A549 treated with Hydrocortisone at 1 μM for 4 hours (cell line): ENCODE measurements at places on chromosomes 16 and 17. TPM values are rescaled to one million over a fixed set of nuclear protein-coding genes. Genes with fewer than 3 reads are reported as not detected.

The KRTAP3-1 gene
- 0.24 TPM in 1 of 5 replicates, not detected in the others for total RNA-seq

The EME1 gene
- total RNA-seq = 15.6 to 16.3 TPM (median 16.0 TPM) in 5 replicates

The CSH2 gene
- total RNA-seq = not detected in 5 replicates

The SLC9A5 gene
- 1.2 to 1.9 TPM (median 1.5 TPM) in 5 replicates for total RNA-seq

The DPEP2 gene
- total RNA-seq = not detected in 5 replicates

The ITGAD gene
- total RNA-seq = 0.02 to 0.06 TPM (median 0.05 TPM) in 3 of 5 replicates, not detected in the others

The CNGB1 gene
- 0.06 to 0.18 TPM (median 0.09 TPM) in 5 replicates for total RNA-seq

The HOXB1 gene
- not detected in 5 replicates for total RNA-seq

The KRTAP1-5 gene
- total RNA-seq = not detected in 5 replicates

The OR3A2 gene
- not detected in 5 replicates for total RNA-seq

The HS3ST3A1 gene
- 0.29 to 0.48 TPM (median 0.31 TPM) in 5 replicates for total RNA-seq

The CACNG3 gene
- total RNA-seq = not detected in 5 replicates

The SPATA32 gene
- 0.07 to 0.18 TPM (median 0.14 TPM) in 4 of 5 replicates, not detected in the other for total RNA-seq

The ARRB2 gene
- total RNA-seq = 48.0 to 63.1 TPM (median 54.3 TPM) in 5 replicates

The BAHCC1 gene
- total RNA-seq = 6.5 to 8.7 TPM (median 8.6 TPM) in 5 replicates

The NEURL4 gene
- 26.4 to 30.2 TPM (median 28.4 TPM) in 5 replicates for total RNA-seq

The EPX gene
- total RNA-seq = not detected in 5 replicates

The ZNF747 gene
- total RNA-seq = 4.0 to 5.0 TPM (median 4.5 TPM) in 5 replicates

The TBC1D26 gene
- 0.07 TPM in 1 of 5 replicates, not detected in the others for total RNA-seq

The TMEM114 gene
- not detected in 5 replicates for total RNA-seq

The SPECC1 gene
- total RNA-seq = 43.8 to 60.1 TPM (median 46.2 TPM) in 5 replicates

The OTOP3 gene
- total RNA-seq = not detected in 5 replicates

The ABCA10 gene
- total RNA-seq = 0.03 to 0.16 TPM (median 0.07 TPM) in 5 replicates

The HSD17B1 gene
- total RNA-seq = 0.51 to 1.6 TPM (median 1.3 TPM) in 5 replicates

The ADAP2 gene
- total RNA-seq = 2.4 to 4.1 TPM (median 3.8 TPM) in 5 replicates

The ELMO3 gene
- total RNA-seq = 0.76 to 1.3 TPM (median 1.2 TPM) in 5 replicates

The ATP6V0C gene
- 136 to 285 TPM (median 252 TPM) in 5 replicates for total RNA-seq

The KRTAP9-2 gene
- not detected in 5 replicates for total RNA-seq

The KRTAP4-6 gene
- total RNA-seq = not detected in 5 replicates

The ABCC6 gene
- total RNA-seq = 0.92 to 1.4 TPM (median 1.2 TPM) in 5 replicates

The ITGA2B gene
- total RNA-seq = 1.2 to 1.9 TPM (median 1.6 TPM) in 5 replicates

The OR1G1 gene
- total RNA-seq = not detected in 5 replicates

The SPHK1 gene
- 32.8 to 45.8 TPM (median 40.0 TPM) in 5 replicates for total RNA-seq

The KIF19 gene
- total RNA-seq = 0.03 to 0.08 TPM (median 0.05 TPM) in 4 of 5 replicates, not detected in the other

The SMIM5 gene
- 0.59 to 1.1 TPM (median 0.89 TPM) in 5 replicates for total RNA-seq

The CX3CL1 gene
- 0.08 to 0.22 TPM (median 0.11 TPM) in 5 replicates for total RNA-seq

The GPR142 gene
- total RNA-seq = not detected in 5 replicates

The PFN1 gene
- 2,071 to 2,769 TPM (median 2,761 TPM) in 5 replicates for total RNA-seq

The NOS2 gene
- total RNA-seq = 0.14 to 0.24 TPM (median 0.18 TPM) in 5 replicates

The BICDL2 gene
- total RNA-seq = not detected in 5 replicates
